ENCODE measurements at places on chromosomes 5 and 9.
A peak's percentile ranks its signal among the peaks of the same experiment; 100 is the strongest.

DNA sequence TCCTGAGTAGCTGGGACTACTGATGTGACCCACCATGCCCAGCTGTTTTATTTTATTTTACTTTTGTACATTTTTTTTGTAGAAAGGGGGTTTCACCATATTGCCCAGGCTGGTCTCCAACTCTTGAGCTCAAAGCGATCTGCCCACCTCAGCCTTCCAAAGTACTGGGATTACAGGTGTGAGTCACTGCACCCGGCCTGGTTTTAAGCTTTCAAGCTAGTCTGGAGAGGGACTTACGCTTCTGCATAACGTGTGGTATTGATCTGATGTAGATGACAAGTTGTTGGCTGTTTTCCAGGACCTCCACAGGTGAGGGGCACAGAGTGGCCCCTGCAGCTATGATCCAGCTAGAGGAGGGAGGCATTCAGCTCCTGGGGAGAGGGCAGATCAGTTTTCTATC lies 6.8 kb upstream of the CCL21 start:
- no peak for DNase-seq

DNA sequence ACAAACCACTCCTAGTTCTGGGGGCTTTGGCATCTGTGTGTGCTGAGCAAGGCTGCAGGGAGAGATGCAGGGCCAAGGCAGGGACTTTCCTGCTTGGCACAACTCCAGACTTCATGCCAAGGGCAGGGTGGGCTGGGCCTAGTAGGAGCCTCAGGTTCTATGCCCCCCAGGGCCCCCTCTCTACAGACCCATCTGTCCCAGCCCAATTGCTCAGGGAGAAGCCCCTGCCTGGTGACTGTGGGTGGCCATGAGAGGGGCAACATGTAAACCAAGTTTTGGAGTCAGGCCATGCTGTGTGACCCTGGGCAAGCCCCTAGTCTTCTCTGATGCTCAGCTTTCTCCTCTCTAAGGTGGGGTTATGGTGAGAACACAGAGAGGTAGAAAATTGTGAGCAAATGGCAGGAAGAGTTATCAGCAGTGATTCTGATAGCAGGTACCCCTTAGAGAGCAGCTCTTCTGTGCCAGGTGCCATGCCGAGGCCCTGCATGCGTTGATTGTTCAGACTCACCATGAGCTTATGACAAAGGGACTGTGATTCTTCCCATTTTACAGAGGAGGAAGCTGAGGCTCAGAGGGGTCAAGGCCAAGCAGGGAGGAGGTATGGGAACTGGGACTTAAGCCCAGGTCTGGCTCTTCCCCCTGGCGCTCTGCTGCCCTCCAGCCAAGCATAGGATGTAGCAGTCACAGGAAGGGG lies 5.2 kb downstream of the OLFML2A start:
- no peak for DNase-seq

DNA sequence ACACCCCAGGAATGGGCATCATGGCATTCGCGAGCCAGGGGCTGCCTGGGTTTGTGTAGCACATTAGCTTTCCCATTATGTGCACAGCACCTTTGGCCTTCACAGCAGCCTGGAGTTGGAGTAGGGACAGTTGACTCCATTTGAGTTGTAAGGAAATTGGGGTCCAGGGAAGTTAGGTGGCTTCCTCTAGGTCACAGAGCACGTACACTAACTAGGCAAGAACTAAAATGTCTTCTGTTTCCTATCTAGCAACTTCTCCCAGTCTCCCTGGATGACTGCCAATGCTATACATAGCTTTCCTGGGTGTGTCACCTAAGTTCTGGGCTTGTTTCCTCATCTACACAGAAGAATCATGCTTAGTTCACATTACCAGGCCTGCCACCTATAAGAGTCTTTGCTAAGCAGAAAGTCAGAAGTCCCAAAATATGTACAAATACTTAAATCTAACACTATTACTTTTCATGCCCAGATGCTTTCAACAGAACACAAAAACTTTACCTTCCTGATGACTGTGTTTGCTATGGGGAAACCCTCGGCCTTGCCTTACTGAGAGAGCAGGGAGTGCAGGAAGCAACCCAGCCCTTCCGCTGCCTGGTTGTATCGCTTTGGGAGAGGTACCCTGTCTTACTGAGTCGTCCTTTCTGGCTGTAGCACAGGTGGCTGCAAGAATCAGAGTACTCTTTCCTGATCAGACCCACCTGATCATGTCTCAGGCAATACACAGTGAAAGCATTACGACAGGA lies 12.0 kb downstream of the MACROH2A1 start:
- peak; percentile 40 for DNase-seq

DNA sequence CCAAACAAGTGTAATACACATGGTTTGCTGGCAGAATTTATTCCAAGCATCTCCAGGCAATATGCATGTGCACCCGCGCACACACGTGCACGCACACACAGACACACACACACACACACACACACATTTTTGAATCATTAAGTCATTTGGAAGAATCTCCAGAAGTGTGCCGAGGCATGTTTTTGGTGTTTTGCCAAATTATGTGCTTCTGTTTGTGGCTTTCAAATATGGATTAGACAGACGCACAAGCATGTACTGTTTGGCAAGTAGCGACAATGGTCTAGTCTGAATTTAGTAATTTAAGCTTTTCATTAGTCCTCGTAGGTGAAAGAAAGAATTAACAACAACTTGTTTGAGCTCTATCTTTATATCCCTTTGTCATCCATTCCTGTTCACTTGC lies 36.7 kb downstream of the NFIB start:
- DNase-seq, result no peak

DNA sequence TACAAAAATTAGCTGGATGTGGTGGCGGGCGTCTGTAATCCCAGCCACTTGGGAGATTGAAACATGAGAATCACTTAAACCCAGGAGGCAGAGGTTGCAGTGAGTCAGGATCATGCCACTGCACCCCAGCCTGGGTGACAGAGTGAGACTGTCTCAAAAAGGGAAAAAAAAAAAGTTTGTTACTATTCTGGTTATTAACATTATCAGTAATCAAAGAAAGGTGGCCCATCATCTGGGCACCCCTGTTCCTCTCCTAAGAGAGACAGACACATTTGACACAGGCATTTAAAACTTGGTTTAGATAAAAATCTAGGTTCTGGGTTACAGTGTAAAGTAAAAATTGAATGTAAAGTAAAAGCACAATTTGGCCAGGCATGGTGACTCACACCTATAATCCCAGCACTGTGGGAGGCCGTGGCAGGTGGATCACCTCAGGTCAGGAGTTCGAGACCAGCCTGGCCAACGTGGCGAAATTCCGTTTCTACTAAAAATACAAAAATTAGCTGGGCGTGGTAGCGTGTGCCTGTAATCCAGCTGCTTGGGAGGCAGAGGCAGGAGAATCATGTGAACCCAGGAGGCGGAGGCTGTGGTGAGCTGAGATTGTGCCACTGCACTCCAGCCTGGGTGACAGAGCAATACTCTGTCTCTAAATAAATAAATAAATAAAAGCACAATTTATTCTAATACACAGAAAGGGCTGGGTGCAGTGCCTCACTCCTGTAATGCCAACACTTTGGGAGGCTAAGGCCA lies 16.7 kb upstream of the PHYHD1 start:
- no peak for DNase-seq

DNA sequence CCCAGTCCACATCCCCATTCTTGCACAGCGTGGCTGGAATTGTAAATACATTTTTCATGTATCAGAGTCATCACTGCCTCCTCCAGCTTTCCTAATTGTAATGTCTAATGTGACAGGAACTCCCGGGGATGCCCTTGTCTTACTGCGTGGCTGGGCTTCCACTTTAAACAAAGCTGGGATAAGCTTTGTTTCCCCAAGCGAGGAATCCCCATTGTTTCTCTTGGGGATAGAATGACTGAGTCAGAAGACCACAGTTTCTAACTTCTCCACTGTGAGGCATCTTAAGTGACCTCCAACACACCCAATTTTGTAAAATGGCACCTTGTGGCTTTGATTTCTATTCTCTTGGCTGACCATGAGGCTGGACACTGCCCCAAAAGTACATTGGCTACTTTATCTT lies 22.4 kb downstream of the ARPC5L start:
- DNase-seq, result no peak

GRCh38 chr5:151081431-151082281 lies 822 bp upstream of the TNIP1 start:
- no peak for DNase-seq

- no peak for DNase-seq
These were observed 289.9 kb upstream of the TUT7 start for GRCh38 chr9:86643946-86644674.

DNA sequence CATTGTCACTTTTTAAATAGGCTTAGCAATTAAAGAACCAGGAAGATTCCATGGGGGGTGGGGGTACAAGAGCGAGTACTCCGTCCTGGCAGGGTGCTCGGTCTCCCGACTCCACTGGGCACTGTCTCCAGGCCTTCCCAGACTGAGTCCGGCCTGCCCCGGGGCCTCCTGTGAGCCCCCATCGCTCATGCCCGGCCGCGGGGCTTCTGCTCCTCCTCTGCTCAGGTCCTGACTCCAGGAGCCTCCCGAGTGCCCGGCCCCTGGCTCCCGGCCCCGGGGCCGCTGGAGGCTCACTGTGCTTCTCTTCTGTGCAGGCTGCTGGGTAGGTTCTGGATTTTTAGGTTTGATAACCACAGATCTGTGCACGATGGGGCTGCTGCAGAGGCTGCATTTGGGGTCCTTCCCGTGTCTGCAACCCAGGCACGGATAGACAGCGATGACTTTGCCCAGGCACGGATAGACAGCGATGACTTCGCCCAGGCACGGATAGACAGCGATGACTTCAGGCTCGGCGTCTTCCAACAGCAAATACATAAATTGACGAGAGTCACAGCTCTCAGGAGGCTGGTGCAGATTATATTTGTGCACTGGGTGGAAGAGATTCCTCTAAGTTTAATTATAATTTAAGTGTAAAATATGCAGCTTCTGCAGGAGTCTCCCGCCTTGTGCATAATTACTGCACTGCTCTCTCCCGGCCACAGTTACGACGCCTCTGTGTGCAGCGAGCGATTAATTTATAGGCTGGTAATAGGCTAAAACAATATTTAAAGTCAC lies 74.8 kb upstream of the RXRA start:
- DNase-seq, result no peak

GRCh38 chr9:87642330-87643106 lies 83.4 kb upstream of the CTSL start:
- no peak for DNase-seq

- DNase-seq, result no peak
These were observed 37.2 kb upstream of the SMIM32 start for GRCh38 chr5:136230176-136230575.

- no peak for DNase-seq
These were observed 2.7 kb downstream of the BTNL9 start for GRCh38 chr5:181042722-181043121.

GRCh38 chr9:135950135-135950682 lies 11.0 kb downstream of the UBAC1 start:
- no peak for DNase-seq

GRCh38 chr5:124692324-124692723 lies 54.1 kb downstream of the ZNF608 start:
- no peak for DNase-seq

GRCh38 chr5:1783216-1783554 lies 16.5 kb downstream of the MRPL36 start:
- DNase-seq, result no peak

DNA sequence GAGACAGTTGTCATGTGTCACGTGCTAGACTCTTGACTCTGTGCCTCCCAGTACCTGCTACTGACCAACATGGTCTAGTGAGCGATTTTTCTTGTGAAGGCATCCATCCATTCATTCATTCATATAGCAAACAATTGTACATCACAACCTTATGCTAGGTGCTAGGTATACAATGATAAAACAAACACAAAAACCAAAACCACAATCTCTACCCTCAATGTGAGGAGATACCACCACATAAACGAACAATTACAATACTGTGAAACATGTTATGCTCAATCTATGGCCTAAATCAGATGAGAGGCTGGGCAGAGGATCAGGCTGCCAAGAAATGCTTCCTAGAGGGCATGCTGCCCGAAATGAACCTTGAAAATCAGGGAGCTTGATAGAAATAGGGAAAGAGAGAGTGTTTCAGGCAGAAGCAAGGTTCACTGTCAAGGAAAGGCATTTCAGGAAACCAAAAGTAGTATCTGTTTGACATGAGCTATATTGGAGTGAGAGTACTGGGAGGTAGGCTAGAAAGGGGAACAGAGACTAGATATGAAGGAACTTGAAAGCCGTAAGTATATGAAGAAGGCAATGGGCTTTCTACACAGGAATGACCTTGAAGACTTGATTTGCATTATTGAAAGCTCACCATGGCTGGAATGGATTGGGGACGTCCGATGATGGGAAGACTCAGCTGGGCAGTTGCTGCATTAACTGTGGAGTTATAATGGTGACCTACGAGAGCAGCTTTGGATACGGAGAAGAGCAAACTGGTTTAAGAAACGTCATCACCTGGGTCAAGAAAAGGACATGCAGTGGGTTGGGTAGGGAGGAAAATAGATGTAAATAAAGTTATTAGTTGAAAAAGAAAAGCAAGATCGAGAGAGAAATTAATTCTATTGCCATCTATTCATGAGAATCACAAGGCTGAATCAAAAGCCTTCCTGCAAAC lies 90.1 kb downstream of the THBS4 start:
- DNase-seq, result no peak

DNA sequence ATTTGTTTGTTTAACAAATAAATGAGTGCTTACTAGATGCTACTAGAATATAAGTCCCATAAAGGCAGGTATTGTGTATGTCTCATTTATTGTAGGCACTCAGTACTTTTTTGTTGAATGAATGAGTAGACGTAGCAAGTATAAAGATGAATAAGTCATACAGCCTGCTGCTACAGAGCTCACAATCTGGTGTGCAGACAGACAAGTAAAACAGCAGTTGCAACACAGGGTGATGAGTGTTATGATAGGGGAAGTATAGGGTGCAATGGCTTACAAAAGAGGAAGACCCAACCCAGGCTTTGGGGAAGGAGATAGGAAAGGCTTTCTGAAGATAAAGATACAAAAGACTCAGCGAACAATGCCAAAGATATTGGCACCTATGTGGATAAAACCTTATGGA lies 47.7 kb downstream of the SH3RF2 start:
- DNase-seq, result peak; percentile 41

GRCh38 chr9:114516913-114517312 lies 11.6 kb upstream of the WHRN start:
- no peak for DNase-seq

GRCh38 chr9:69931340-69931739 lies 110.7 kb downstream of the CFAP95 start:
- no peak for DNase-seq

- DNase-seq, result no peak
These were observed 84.6 kb downstream of the PAPPA start for GRCh38 chr9:116238225-116238624.

DNA sequence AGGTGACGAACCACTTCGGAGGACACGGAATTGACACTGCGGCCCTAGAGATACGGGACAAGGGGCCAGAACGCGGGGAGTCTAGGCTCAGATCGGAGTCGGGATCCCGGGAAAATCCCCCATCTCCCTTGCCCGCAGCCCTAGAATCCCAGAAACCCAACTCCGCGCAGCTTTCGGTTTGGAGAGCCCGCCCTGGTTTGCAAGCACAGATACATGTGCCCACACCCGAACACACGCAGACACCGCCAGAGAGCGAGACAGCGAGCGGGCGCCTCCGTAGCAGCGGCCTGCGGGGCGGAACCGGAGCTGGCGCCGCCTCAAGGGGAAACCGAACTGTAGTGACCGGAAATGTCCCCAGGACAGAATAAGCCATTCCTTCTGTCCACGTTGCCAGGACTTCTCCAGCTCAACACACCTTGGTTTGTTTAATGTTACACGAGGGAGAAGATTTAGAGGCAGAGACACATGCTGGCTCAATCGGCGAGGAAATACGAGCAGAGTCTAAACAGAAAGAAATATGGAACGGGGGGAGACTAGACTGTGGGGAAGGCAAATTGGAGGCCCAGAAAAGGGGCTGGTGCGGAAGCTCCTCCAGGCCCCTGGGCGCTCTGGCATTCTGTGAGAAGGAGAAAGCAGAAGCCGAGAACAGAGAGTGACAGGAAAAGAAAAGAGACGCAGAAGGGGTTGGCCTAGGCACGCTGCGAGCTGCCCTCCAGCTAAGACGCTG lies 2.9 kb upstream of the PAX5 start:
- DNase-seq, result peak; percentile 59

Measured in CD4-positive, alpha-beta T cell treated with Interleukin-15 for 1 hour (primary cell).